ENCODE measurements at places on chromosomes 4 and X.

DNA sequence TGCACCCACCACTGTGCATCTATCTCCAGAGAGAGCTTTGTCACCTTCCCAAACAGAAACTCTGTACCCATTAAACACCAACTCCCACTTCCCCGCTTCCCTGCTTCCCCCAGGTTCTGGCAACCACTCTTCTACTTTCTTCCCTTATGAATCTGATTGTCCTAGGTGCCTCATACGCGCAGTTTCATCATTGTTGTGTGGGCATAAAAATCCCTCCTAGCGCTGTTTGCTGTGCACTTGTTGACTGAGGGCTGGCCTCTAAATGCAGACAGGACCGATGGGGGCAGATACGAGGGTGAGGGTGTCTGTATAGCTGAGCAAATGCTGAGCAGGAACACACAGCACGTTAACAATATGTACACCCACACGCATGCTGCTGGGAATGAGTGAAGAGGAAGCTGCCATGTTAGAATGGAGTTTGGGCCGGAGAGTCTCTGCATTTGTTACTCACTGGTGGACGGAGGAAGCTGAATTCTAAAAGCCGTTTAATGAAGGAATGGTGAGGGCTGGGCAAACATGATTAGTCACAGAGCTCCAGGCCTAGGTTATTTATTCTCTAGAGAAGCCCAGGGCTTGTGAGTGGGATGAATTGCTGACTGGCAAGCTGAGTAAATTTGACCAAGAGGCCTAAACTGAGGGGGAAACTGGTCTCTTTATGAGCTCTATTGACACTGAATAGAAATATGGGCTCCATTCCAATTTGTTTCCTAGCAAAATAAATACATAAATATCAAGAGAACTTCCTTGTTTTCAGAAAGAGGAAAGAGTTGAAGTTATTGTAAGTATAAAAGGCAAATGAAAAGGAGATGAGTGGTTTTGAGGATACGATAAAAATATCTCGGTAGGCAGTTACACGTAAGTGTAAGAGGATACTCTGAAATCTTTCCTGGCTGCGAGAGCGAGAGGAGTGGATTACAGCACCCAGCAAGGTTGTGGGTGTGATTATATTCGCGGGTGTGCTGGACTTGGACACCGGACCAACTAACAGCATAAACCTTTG is 95.9 kb upstream of the RPS6KA3 start:
- no peaks in the 10 kb centered on the region for H3K4me1 ChIP-seq
- no peak for DNase-seq
- H3K27ac ChIP-seq, result peak overlapping the region; percentile 80
- H3K4me3 ChIP-seq, result no peak overlapping the region

DNA sequence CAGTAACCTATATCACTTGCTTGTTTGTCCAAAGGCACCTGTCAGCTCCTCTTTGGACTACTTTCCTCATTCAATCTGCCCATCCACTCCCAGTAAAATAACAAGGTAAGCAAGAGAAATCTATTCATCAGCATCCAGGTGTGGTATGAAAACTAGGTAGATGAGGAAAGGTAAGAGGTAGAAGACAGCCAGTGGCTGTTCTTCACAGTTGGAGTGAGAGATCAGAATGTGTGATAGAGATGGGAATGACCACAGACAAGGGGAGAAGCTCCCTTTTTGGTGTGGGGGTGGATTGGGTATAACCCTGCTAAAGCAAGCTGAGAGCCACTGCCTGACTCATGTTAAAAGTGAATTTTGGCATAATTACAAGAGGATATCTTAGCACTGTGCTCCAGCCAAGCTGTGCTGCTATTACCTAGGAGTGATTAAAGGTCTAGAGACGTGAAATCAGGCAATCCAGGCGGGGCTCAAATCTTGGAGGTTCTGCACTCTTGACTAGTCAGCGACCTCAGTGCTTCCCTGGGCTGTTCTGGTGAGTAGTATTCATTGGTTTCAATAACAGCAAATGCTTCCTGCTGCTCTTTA is 28.1 kb upstream of the RASL11B start:
- H3K4me1 ChIP-seq, result no peaks in the 10 kb centered on the region
- H3K27me3 ChIP-seq, result no peaks in the 10 kb centered on the region
- no peak for DNase-seq
- no peaks in the 10 kb centered on the region for H3K36me3 ChIP-seq
- H3K4me3 ChIP-seq, result no peak overlapping the region

GRCh38 chr4:4860600-4861389 is 1.3 kb downstream of the MSX1 start:
- no peaks in the 10 kb centered on the region for H3K36me3 ChIP-seq
- peak overlapping the region; percentile 20 for H3K4me3 ChIP-seq
- H3K27me3 ChIP-seq, result peaks cover 84% of the 10 kb centered on the region
- no peak for DNase-seq

GRCh38 chrX:154027986-154028385 is 8.3 kb upstream of the IRAK1 start:
- no peak overlapping the region for H3K27ac ChIP-seq
- H3K4me3 ChIP-seq, result no peak overlapping the region
- peaks cover 30% of the 10 kb centered on the region for H3K36me3 ChIP-seq
- no peak for DNase-seq

DNA sequence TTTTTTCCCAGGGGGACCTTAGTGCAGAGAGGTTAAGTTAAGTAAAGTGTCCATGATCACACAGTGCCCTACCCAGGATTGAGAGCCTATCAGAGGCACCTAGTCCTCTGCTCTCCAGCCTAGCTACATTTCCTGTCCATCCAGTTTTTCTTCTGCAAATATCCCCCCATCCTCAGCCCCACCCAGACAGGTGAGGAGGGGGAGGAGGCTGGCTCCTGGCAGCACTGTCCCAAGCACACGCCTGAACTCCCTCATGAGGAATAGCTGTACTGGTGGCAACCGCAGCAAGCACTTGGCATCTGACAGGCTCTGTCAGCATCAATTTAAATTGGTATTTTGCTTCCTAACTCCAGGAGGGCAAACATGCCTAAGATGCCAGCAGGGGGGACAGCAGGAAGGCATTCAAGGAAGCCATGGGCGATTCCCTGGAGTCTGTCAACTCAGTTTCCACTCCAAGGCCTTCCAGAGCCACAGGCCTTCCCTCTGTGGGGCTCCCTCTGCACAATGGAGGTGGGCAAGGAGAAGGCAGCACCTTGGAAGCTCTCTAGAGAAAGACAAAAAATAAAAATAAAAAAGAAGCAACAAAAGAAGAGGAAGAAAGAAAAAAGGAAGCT is 6.4 kb upstream of the FRMPD3 start:
- H3K4me3 ChIP-seq, result no peak overlapping the region
- no peaks in the 10 kb centered on the region for H3K36me3 ChIP-seq
- no peak for DNase-seq
- no peaks in the 10 kb centered on the region for H3K4me1 ChIP-seq
- H3K27ac ChIP-seq, result no peak overlapping the region

GRCh38 chr4:182286931-182287330 is 43.7 kb downstream of the TENM3 start:
- no peak for DNase-seq
- no peak overlapping the region for H3K27ac ChIP-seq
- no peaks in the 10 kb centered on the region for H3K4me1 ChIP-seq
- no peaks in the 10 kb centered on the region for H3K36me3 ChIP-seq

DNA sequence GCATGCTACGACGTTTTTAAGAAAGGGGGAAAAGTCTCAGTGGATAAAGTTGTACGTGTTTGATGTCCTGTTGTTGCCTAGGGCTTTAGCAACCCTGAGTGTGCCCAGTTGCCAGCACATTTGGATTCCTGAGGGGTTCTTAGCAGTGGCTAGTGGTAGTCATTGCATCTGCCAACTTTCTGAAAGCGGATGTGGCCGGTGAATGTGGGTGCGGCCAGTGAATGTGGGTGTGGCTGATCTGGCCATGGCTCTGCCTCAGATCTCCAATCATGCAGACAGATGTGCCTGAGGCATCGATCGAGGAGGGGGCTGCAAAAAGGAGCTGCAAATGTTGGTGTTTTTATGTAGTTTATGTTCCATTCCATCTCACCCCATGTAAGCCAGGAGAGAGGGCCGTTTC is 41.5 kb upstream of the FAT1 start:
- DNase-seq, result peak; percentile 79
- H3K4me3 ChIP-seq, result no peak overlapping the region
- H3K36me3 ChIP-seq, result no peaks in the 10 kb centered on the region
- H3K27me3 ChIP-seq, result no peaks in the 10 kb centered on the region
- H3K27ac ChIP-seq, result peak overlapping the region; percentile 84

GRCh38 chr4:74671080-74671698 is 123.1 kb downstream of the BTC start:
- DNase-seq, result peak; percentile 81
- H3K27ac ChIP-seq, result no peak overlapping the region
- no peak overlapping the region for H3K4me3 ChIP-seq
- no peaks in the 10 kb centered on the region for H3K4me1 ChIP-seq
- no peaks in the 10 kb centered on the region for H3K36me3 ChIP-seq
- H3K27me3 ChIP-seq, result no peaks in the 10 kb centered on the region

DNA sequence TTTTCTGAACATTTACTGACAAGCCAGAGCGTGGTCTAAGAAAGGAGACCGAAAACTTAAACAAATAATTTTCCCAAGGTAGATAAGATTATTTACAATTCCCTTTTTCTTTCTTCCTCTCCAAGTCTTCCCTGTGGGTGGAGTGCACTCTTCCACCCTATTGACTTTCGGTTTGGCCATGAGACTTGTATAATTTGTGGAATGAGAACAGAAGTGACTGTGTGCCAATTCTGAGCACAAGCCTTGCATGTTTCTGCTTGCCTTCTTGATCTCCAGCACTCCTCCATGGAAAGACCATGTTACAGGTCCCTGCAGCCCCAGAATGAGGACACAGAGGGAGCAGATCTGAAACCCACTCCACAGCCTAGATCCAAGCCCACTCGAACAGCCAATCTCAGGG is 150.0 kb upstream of the HPGD start:
- H3K4me3 ChIP-seq, result no peak overlapping the region
- H3K27ac ChIP-seq, result no peak overlapping the region
- no peaks in the 10 kb centered on the region for H3K4me1 ChIP-seq
- no peaks in the 10 kb centered on the region for H3K36me3 ChIP-seq
- no peak for DNase-seq
- no peaks in the 10 kb centered on the region for H3K27me3 ChIP-seq

- no peak overlapping the region for H3K27ac ChIP-seq
- no peaks in the 10 kb centered on the region for H3K4me1 ChIP-seq
- H3K27me3 ChIP-seq, result no peaks in the 10 kb centered on the region
- DNase-seq, result no peak
Observed at GRCh38 chr4:48585401-48585800, 95.3 kb downstream of the ZAR1 start.

DNA sequence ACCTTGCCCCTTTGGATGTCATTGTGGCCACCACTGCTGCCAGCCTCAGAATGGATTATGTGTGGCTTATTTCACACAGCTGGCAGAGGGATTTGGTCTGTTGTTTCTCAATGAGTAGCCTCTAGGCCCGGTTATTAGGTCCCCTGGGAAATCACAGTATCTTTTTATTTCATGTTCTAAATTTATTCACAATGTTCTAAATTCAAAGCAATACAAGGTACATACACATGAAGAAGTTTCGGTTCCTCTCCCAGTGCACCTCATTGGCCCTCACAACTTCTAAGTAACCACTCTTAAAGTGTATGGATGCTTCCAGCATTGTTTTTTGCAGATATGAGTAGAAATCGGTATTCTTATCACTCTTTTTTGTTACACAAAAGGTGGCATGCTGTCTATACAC is 262.7 kb downstream of the RCHY1 start:
- H3K27me3 ChIP-seq, result no peaks in the 10 kb centered on the region
- peak; percentile 19 for DNase-seq
- no peak overlapping the region for H3K27ac ChIP-seq
